ENCODE measurements at places on chromosomes 12 and 14.

DNA sequence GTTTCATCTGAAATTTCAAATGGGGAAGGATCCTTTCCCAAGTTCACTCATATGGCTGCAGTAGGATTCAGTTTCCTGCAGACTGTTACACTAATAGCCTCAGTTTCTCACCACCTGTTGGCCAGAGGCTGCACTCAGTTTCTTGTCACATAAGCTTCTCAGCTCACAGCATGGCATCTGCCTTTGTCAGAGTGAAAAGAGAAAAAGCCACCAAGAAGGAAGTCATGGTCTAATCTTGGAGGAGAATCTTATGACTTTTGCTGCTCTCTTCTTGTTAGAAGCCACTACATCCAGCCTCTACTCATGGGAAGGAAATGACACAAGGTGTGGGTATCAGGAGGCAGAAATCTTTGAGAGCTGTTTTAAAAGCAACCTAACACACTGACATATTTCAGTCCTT lies 39.4 kb upstream of the BTG1 start:
- no peak for DNase-seq

DNA sequence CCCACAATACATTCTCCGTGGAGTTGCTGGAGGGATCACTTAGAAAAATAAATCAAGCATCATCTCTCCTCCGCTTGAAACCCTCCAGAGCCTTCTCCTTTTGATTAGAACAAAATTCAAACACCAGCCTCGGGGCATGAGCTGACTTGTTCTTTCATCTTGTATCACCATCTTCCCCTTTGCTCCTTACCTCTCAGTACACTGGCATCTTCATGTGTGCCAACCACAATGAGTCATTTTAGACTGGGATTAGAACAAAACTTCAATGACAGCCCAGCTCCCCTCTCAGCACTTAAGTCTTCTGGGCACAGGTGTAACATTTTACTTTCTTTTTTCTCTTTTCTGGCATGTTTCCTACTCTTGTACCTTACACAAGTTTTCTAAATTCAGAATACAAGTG lies 1159.2 kb upstream of the TMEM132C start:
- no peak for DNase-seq

DNA sequence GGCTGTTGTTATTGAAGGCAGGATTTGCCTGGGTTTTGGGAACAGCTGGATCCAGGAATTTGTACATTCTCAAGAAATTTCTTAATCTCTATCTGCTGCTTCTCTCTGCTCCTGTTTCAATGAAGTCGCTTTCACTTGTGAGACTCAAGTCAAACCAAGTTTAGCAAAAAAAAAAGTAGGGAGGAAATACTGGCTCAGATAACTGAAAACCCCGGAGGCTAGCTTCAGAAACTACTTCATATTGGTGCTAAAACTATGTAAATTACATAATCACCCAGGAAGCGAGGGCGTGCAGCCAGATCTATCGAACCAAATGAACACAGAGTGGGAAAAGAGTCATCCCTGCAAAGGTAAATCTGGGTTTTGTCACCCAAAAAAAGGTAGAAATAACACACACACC lies 68.3 kb upstream of the FICD start:
- no peak for DNase-seq

DNA sequence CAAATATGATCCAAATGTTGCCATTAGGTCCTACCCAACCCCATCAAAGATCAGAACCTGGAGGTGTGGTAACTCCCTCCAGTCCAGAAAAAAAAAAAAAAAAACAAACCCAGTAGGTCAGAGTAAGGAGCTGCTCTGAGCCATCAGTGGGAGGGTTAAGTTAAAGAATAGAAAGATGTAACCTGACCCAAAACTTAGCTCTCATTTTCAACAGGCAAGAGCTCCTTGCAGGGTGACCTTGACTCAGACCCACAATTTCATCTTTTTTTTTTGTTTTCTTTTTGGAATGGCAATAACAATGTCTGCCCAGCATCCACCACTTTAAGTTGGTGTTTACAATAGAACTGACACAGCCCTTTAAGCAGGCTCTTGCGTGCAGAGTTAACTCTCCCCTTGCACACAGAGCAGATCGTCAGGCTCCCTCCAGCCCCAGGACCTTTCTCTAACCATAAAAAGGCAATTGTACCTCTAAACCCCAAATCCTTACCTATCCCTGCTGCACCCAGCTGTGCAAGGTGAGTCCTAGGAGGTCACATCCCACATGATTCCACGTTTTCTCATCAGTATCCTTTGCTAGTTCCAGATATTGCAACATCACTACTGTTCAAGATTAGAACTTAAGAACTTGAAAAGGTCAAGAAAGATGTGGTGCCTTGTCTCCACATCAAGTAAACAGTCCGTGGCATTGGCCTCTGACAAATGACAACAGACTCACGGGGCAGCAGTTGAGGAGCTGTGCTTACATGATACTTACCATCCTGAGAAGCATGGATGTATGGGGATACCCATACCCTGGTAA lies 178.6 kb upstream of the EEA1 start:
- no peak for DNase-seq

DNA sequence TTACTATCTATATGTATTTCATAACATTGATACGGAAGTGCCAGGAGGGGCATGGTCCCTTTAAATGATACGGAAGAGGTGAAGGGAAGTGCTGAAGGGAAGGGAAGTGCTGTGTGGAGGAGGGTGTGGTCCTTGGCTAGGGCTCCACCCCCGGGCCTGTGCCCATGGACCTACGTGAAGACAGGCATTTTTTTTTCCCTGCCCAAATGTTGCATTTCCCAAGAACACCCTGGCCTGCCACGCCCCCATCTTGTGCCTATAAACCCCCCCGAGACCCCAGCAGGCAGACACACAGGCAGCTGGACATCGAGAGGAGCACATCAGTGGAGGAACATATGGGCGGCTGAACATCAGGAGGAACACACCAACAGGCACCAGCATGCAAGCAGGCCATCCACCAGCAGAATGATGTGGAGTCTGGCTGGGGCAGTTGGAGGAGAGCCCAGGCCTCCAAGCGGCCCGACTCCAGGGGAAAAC lies 134.1 kb downstream of the SLC41A2 start:
- no peak for DNase-seq

DNA sequence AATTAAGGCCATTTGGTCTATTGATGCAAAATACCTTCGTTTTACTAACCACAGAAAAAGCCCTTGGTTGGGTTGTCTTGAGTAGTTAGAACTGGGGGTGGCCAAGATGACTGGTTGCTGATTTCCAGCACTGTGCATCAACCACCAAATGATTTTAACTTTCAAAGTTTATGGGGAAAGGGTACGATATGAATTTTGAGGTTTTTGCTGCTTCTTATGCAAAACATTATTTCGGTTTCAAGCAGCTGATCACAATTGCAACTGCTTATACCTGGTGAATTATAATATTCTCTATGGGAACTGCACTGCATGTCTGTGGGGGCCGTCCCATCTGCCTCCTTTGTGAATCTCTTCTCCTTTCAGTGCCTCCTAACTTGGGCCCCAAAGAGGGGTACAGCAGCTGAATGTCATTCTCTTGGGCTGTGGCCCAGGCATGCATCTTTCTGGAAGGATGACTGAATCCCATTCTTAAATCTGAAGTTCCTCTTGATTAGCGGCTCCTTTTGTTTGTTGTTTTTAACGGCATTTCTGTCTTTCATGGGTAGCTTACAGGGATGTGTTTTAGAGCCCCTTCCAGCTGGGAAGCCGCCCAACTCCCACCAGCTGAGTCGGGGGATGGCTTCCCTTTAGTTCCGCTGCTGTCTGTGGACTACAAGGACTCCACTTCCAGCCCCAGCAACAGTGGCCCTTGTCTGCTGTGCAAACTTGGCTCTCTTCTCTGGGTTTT lies 479.8 kb downstream of the ZFP36L1 start:
- no peak for DNase-seq

- DNase-seq, result no peak
These were observed 270.4 kb downstream of the ADAMTS20 start for GRCh38 chr12:43281563-43281962.
